ENCODE measurements at places on chromosomes 1 and 21.

DNA sequence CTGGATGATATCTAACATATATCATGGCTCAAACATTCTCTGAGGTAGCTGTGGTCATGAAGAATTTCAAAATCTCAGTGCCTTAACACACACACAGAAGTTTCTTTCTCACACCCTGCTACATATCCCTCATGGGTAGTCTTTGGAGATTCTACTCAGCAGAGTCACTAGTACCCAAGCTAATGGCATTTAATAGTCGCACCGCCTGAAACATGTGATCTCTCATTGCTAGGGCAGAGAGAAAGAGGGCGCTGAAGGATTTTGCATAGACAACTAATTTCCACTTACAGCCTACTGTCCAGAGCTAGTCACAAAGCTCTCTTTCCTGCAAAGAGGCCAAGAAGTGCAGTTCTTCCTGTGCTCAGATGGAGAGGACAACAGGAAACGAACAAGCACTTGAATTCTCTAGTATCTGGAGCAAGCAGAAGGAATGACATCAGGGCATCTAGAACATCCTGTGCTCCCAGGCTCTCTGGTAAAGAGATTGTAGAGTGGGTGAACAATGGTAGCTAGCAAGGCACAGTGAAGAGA is 183.4 kb upstream of the PTBP2 start:
- DNase-seq = no peak

DNA sequence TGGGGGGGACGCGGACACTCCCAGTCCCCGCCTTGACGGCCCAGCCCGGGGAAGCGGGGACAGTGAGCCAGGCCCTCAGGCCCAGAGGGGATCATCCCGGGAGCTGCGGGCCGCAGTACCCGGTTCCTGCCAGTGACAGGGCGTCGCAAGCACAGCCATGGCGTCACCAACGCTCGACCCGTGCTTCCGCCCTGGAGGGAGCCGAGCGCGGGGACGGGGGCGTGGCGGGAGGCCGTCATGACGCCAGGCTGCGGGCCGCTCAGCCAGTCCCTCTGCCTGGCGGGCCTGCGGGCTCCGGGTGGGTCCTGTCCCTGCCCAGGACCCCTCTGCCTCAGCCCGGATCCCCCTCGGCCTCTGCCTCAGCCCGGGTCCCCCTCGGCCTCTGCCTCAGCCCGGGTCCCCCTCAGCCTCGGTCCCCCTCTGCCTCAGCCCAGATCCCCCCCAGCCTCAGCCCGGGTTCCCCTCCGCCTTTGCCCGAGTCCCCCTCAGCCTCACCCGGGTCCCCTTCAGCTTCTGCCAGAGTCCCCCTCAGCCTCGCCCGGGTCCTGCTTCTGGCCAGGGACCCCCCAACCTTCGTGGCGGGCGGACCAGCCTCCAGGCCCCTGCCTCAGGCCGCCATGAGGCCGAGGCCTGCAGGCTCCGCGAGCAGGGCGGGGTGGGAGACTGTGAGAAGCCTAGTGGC is 2.3 kb upstream of the SLC2A5 start:
- DNase-seq = no peak

- DNase-seq = peak; percentile 29
Observed at GRCh38 chr1:154276797-154277196, 4.4 kb downstream of the HAX1 start.

GRCh38 chr21:44854664-44855446 is 18.6 kb downstream of the PTTG1IP start:
- DNase-seq = no peak

DNA sequence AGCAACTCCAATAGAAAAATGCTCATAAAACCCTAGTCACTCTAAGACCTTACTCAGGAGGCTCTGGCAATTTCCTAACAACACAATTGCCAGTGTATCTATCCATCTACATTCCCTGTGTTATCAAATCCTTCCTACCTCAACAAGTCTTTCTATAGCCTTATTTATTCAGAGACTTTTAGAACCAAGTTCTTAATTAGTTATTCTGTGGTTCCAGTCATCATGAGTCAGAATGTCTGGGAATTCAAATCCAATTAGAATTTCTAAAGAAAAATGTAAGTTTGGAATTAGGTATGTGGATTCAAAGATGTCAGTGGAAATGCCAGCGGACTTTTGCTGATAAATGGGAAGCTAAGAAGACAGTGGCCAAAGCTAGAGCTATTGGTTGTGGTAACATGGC is 302.6 kb upstream of the C1orf87 start:
- no peak for DNase-seq

- DNase-seq = no peak
Observed at GRCh38 chr1:24276791-24277190, 42.4 kb upstream of the GRHL3 start.

DNA sequence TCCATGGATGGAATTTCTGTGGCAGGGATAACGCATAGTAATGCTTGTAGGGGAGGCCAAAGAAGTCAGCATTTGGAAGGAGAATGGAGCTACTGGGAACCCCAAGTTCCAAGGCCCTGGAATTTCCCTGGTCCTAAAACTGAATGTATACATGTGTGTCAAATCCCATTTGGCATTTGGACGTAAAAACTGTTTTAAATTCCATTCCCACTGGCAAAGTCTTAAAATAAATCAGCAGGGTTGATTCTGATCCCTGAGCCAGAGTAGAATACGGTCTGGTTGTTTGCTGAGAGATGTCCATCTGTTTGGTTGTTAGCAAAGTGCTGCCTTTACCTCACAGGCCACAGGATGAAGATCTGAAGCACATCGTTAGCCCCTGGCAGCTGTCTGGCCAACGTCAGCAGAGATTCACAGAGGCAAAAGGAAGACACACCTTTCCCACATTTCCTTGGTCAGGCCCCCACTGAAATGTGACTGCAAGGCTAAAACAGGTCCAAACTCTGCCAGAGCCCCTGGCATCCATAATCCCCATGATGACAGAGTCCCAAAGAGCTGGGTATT is 62.2 kb downstream of the GORAB start:
- DNase-seq = no peak

DNA sequence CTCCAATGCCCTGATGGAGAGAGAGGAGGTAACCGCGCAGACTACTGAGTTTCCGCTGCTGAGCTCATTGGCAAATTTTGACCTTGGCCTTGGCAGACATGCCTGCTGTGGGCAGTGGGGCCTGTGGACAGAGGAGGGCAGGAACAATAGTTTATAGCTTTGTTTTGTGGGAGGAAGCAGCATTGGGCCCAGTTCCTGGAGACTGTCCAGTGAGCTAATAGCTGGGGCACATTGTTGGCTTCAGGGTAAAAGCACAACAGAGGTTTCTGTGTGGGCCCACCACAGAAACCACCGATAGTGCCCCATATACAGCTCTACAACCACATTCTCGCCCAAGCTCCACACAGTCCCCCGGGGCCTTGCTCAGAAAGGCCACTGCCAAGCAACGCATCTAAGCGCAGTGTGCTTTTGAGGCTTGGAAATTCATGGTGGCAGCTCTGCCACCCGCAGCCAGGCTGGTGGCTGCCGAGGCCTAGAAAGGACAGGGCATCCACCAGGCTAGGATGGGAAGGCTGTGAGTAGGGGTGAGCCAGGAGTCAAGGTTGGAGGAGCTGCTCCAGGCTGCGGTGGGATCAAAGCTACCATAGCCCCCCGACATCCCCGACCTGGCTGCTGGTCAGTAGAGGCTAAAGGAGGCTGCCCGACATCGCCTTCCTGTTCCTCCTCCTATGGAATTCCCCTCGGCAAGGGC is 43.2 kb downstream of the NEK2 start:
- DNase-seq = no peak

DNA sequence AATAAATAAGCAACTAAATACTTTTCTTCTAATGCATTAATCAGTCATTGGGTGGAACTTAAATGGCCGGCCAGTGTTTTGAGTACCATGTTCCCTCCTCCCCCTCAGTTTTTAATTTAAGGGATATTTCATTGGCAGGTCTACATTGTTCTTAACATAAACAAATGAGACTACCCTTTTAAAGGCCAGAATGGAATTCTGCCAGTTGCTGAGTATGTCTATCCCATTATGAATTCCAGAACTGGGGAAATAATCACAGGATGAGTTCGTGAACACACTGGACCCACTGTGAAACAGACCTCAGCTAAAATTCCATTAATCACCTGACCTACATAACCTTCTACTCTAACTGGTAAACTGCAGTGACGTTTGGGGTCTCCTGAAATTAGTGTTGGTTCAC is 305.5 kb upstream of the PKN2 start:
- no peak for DNase-seq

DNA sequence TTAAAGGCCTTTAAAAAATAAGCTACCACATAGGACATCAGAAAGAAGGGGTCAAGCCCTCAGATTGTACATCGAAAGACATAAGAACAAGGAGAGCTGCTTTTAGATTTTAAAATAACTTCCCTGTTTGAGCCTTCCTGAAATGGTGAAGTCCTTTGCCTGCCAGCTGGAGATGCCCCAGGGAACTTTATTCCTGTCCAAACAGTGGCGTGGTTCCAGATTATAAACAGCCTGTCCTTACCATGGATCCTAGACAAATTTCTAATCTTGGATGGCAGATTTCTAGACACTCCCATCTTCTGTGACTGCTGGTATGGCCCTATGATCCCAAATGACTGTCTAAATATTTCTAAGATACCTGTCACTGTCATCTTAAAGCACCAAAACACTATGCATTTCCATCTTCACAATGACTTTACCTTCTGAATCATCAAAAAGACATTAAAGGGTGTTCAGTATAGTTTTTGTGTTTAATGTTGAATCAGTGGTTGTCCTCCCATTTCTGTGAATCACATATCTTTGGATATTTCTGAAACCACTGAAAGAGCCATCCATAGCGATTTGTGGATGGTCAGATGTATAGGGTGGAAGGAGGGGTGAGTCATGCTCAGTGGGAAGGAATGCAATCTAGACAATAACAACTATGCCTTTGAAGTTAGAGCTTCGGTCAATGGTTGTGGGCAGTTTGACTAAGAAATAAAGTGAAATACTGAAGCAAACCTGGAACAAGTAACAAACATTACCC is 23.2 kb downstream of the ILDR2 start:
- no peak for DNase-seq

DNA sequence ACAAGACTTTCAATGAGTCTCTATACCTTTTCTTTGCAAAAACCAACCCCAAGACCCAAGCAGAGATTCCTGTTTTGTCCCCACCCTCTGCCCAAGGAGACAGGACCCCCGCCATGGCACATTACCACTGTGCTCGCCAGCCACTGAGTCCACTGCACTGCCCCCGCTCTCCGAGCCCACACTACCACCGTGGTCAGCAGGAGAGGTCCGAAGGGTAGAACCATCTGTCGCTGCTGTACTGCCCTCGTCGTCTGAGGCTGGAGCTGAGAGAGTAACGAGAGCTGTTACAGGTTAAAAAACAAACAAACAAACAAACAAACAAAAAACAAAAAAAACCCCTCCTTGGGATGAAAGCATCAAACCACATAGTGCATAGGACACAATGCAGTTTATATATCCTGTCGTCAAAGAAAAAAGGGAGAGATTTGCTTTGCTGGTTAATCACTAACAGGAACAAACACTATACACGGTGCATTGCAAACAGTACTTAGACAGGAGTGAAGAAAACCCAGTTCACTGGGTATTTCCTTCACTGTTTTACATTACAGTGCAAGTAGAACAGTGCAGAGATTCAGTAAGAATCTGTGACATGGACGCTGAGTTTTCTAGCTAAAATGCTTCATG is 71.0 kb downstream of the UBR4 start:
- DNase-seq = no peak

GRCh38 chr1:224192082-224192788 is 9.2 kb downstream of the DEGS1 start:
- DNase-seq = no peak

DNA sequence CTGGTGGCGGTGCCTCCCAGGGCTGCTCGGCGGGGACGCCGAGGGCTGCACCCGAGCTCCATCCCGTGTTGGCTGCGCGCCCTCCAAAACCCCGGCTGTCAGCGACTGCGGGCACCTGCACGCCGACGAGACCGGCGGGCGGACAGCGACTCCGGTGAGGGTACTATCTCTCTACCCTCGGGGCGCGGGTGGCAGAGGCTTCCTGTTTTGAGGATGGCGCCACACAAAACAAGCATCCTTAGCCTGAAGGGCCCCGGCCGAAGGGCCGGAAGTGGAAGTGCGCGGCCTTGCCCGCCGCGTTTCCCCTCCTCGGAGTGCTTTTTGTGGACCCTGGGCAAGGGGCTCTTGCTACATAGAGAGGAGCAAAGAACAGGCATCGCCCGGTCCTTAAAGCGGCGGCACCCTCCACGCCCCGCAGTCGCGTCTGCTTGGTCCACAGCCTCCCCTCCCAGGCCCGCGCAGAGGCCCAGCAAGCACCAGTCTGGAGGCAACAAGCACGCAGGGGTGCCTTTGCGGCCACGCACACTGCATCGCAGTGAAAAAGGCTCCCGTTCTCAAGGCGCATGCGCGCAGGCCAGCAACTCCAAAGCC is 561 bp upstream of the COQ8A start:
- DNase-seq = peak; percentile 60

- DNase-seq = no peak
Observed at GRCh38 chr1:31598980-31599379, 18.5 kb upstream of the HCRTR1 start.

- no peak for DNase-seq
Observed at GRCh38 chr1:231986631-231987336, 360.2 kb downstream of the DISC1 start.

DNA sequence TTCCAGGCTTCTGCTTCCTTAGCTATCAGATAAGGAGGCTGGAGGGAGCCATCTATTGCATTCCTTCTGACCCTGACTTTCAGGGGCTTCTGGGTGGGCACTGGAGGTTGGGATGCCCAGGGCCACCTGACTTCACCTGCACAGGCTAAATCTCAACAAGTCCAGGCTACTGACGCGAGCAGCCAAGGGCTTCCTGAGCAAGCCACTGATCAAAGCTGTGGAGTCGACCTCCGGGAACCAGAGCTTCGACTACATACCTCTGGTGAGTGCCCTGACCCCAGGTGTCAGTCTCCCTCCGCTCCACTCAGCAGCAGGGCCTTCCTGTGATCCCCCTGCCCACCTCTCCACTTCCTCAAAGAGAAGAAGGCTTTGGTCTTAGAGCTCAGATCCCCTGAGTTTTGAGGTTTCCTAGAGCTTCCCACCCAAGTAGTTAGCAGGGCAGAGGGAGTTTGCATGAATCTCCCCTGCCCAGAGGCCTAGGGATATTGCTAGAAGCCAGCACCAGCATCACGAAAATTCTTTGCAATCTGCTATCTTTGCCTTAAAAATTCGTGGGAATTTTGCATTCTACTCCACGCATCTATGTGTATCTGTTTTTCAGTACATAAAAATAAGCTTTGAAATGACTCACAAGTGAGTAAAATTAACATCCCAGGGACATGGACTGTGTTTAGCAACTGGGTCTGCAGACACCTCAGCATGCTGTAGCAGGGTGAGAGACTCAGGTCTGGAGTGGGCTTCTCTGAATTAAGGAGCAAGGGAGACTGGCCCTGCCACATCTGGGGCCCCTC is 61.4 kb downstream of the VWA5B1 start:
- DNase-seq = no peak

All from stimulated activated CD4-positive, alpha-beta T cell treated with anti-CD3 and anti-CD28 coated beads, Interleukin-4, amount 100 ng/mL, for 1 hour (primary cell).